ENCODE measurements at places on chromosomes 5 and 9.

- DNase-seq, result no peak
Observed at GRCh38 chr5:93371893-93372292, 209.1 kb downstream of the NR2F1-AS1 start.

- DNase-seq, result no peak
Observed at GRCh38 chr5:111075520-111075919, 4.0 kb downstream of the TSLP start.

GRCh38 chr5:59842999-59843398 lies 50.5 kb downstream of the PDE4D start:
- no peak for DNase-seq

DNA sequence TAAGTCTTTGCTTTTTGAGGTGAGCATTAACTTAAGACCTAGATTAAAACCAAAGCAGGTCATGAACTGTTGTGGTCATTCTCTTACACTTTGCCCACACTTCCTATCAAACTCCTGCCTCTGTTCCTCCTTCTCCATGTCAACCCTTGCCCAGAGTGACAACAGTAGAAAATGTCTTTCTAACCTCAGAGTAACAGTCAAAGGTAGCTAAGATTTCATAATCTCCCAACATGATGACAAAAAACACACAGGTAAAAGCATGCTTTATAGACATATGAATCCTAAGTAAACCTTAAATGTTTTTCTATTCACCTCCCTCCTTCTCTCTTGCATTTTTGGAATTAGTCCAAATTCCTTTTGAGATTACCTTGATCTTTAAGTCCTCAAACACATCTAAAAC lies 422.3 kb downstream of the SPATA31D1 start:
- no peak for DNase-seq

- DNase-seq, result no peak
Observed at GRCh38 chr5:79886456-79886855, 104.6 kb downstream of the MTX3 start.

- no peak for DNase-seq
Observed at GRCh38 chr5:157463621-157464518, 3.9 kb downstream of the NIPAL4 start.

GRCh38 chr9:107597743-107598217 lies 108.2 kb upstream of the KLF4 start:
- DNase-seq, result no peak

GRCh38 chr5:40150896-40151295 lies 528.8 kb upstream of the PTGER4 start:
- DNase-seq, result no peak

GRCh38 chr5:107969847-107970246 lies 299.1 kb upstream of the EFNA5 start:
- DNase-seq, result no peak

DNA sequence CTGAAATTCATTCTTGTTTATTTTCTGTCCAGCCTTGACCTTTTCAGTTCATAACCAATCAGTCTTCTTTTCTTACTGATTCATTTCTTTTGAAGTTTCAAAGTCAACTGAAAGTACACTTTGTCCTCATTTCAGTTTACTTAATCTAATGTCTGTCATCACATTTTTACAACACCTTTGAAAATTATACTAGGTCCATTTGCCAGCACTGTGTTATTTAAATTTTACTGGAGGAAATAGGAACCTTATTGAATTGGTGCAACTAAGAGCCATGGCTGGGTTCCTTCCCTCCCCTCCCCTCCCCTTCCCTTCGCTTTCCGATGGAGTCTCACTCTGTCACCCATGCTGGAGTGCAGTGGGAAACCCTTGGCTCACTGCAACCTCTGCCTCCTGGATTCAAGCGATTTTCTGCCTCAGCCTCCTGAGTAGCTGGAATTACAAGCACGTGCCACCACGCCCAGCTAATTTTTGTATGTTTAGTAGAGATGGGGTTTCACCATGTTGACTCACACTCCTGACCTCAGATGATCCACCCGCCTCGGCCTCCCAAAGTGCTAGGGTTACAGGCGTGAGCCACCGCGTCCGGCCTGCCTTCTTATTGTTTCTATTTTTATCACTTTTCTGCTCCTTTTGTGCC lies 6.3 kb downstream of the RMI1 start:
- DNase-seq, result no peak

GRCh38 chr5:74390822-74391221 lies 249.7 kb downstream of the ENC1 start:
- no peak for DNase-seq

GRCh38 chr5:76083555-76084495 lies 642 bp downstream of the SV2C start:
- DNase-seq, result no peak

- no peak for DNase-seq
Observed at GRCh38 chr9:86079865-86080469, 19.4 kb downstream of the GOLM1 start.

DNA sequence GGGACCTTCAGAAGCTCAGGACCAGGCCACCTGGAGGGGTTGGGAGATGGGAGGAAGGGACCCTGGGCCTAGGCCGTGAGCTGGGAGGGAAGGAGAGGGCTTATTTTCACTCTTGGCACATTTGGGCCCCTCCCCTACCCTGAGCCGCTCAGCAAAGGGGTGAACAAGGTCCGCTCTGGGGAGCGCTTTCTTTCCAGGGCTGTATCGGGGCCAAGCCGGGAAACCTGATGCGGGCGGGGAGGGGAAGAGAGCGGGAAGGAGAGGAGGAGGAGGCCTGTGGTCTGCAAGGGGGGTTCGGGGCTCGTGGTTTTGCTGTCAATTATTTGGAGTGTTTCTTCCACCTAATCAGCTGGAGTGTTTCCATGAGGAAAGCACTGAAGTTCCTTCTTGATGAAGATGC lies 62.7 kb upstream of the RXRA start:
- DNase-seq, result no peak

DNA sequence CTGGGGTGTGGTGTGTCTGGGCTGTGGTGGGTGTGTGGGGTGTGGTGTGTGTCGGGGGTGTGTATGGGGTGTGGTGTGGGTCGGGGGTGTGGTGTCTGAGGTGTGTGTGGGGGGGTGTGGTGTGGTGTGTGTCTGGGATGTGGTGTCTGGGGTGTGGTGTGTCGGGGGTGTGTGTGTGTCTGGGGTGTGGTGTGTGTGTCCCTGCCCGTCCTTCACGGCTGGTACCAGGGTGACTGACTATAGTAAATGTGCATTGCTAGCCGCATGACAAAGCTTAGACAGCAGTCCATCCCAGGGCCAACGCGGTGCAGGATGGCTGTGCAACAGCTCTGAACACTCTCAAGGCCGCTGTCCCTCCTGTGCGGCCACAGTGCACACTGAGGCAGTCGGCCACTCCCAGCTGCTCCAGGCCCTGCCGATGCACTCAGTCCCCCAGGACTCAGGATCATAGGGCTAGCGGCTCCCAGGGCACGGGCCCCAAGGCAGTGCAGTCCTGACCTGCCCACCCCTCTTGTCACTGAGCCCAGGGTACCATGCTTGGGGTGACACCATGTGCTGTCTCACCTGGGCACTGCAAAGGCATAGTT lies 54.0 kb downstream of the SECISBP2 start:
- DNase-seq, result no peak

GRCh38 chr5:102747386-102748166 lies 7.5 kb upstream of the PAM start:
- no peak for DNase-seq

- DNase-seq, result no peak
Observed at GRCh38 chr5:17895288-17896033, 261.2 kb downstream of the TAF11L14 start.

GRCh38 chr5:72137826-72138409 lies 30.6 kb downstream of the MAP1B start:
- no peak for DNase-seq

DNA sequence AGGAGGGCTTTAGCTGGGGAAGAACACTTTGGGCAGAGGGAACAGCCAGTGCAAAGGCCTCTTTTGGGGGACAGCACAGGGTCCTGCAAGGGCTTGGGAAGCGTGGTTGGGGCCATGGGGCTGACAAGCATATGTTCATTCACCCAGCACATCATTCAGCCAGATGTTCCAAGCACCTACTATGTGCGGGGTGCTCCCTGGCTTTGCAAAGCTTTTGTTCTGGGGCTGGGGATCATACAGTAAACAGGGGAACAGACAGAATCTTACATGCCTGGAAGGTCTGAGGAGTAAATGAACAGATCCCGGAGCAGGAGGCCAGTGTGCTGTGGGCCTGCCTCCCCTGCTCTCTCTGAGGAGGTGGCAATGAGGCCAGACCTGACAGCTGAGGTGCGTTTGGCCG lies 16.7 kb downstream of the PSD2 start:
- DNase-seq, result no peak

- no peak for DNase-seq
Observed at GRCh38 chr5:66653325-66653724, 57.1 kb downstream of the MAST4 start.

GRCh38 chr5:121691478-121691877 lies 160.2 kb upstream of the FTMT start:
- DNase-seq, result no peak

DNA sequence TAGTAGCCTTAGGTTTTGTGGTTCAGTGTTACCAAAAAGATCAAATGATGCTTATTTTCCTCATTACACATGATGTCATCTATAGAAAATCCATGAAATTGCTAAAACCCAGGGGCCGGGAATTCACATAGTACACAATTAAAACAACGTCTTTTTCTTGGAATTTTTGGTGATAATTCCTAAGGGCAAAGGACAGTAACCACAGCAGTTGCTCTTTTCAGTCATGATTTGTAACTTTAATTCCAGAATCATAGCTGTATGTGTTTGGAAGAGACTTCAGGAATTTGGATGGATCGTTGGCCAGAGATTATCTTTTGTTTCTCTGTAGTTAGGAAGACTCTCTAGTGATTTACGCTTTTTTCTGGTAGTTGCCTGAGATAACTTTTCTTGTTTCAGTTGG lies 748.7 kb downstream of the TLE4 start:
- no peak for DNase-seq

Measured in NCI-H187 treated with DMSO at 0.1 percent for 48 hours (cell line).